MV-4-11 (cell line): ENCODE measurements at places on chromosomes 1 and 21.

GRCh38 chr1:231776757-231777062, 150.1 kb downstream of the DISC1 start:
- DNase-seq: no peak

GRCh38 chr1:78790174-78790573, 140.5 kb downstream of the IFI44 start:
- DNase-seq: no peak

- DNase-seq: no peak
Observed at GRCh38 chr21:22535630-22536029, 1537.4 kb downstream of the NCAM2 start.

GRCh38 chr1:208374391-208374941, 130.3 kb upstream of the PLXNA2 start:
- DNase-seq: no peak

- DNase-seq: peak; percentile 53
Observed at GRCh38 chr1:214446772-214447556, 104.4 kb downstream of the PTPN14 start.

DNA sequence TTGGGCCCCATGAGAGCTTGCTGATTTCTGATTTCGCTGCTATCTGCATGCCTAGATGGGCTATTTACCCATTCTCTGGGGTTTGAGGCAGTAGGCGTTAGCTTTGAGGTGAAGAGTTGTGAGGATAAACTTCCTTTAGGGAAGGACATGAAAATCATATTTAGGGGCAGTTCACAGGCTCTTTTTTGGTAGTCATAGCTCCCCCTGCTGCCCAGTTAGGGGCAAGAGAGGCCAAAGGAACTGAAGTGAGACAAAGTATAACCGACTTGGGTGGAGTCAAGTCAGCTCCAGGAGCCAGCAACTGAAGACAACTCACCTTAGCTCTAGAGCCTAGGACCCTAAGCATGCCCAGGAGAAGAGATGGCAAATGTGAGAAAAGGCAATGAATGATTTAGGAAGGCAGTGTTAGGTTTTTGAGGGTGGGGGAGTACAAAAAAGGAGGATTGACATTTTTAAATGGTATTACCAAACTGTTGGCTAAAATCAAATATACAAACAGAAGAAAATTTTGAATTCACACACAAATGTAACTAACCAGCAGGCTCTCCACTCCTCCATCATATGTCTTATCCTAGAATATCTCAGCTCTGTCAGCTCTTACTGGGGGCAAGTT, 625.2 kb downstream of the LMO4 start:
- peak; percentile 51 for DNase-seq

GRCh38 chr21:26835027-26835713, 10.0 kb downstream of the ADAMTS1 start:
- peak; percentile 7 for DNase-seq

- DNase-seq: peak; percentile 1
Observed at GRCh38 chr1:205961405-205961804, 18.1 kb upstream of the SLC26A9 start.

- no peak for DNase-seq
Observed at GRCh38 chr1:18288722-18289121, 181.1 kb downstream of the IGSF21 start.

DNA sequence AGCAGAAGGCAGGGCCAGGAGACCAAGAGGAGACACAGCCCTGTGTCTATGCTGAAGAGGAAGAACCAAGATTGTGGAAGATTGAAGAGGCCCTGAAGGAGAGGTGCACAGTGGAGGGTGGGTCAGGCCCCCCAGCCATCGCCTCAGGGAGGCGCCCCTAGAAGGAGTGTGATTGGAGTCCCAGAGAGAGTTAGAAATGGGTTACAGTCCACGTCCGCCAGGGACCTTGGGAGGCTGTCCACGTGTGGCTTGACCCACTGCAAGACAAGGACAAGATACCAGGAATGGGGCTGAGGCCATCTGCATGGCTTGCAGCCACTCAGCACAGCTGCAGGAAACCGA, 375.1 kb downstream of the NPHP4 start:
- no peak for DNase-seq

DNA sequence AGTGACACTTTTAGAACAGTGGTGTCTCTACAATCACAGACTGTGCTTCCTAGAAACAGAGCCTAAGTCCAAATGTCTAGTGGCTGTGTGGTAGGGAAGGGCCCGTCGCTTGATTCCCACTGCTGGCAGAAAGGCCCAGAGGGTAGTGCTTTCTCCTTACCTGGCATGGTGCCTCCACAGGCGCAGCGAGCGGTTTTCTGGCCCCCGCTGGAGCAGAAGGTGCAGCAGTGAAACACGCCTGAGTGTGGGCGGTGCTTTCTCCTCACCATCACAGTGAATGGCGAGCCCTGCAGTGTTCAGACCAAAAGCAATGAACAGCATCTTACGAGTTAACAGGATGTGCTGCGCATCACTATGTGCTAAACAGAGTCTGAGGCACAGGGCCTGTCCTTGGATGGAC, 8.3 kb downstream of the TRIM45 start:
- no peak for DNase-seq

DNA sequence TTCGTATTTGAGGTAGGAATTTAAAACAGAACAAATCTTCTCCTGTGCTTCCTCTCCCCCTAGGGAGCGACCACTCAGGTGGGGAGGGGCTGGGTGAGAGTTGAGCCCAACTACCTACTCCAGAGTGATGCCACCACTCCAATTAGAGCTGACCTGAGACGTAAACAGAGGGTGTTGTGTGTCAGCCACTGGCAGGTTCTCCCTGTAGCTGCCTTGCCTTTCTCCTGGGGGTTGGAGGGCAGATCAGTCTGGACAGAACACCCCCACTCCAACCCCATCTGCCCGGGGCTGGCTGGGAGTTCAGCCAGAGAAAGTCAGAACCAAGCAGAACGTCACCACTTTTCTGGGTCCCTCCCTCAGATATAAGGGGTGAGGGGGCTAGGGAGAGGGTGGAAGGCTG, 2.0 kb downstream of the HPDL start:
- no peak for DNase-seq

DNA sequence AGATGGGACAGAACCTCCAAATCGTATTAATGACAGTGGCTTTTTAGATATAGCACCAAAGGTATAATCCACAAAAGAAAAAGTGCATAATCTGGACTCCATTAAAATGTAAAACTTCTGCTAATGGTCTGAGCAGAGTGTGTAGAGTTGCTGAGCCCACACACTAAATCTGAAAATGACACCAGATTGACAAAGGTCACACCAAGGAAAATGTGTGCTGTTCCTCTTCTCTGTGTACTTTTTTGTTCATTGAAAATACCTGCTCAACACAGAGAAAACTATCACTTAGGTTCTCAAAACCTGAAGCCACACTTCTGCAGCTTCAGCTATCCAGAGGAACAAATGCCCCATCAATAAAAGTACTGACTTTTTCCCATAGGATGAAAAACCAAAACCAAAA, 146.2 kb downstream of the AK5 start:
- DNase-seq: no peak

DNA sequence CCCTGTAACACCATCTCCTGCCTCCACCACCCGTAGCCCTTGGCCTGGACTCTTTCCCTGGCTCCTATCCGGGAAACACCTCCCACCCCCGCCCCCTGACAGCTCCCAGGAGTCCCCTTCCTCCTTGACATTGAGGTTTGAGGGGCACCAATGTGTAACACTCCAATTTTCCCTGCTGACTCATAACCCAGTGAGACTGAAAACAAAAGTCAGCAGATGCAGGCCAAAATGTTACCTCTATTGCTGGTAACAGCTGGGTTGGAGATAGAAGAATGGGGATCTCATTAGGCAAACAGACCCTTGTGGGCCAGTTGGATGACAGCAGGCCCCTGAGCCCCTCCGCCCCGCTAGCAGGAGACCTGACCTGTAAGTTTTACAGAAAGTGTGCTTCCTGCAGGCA, 237.2 kb downstream of the KAZN start:
- no peak for DNase-seq

GRCh38 chr1:7703321-7704213, 67.5 kb upstream of the VAMP3 start:
- no peak for DNase-seq

- no peak for DNase-seq
Observed at GRCh38 chr1:75293270-75293669, 159.1 kb downstream of the LHX8 start.

GRCh38 chr1:199522338-199522737, 505.2 kb upstream of the NR5A2 start:
- DNase-seq: no peak

GRCh38 chr21:31213787-31214186, 130.3 kb downstream of the TIAM1 start:
- DNase-seq: no peak

DNA sequence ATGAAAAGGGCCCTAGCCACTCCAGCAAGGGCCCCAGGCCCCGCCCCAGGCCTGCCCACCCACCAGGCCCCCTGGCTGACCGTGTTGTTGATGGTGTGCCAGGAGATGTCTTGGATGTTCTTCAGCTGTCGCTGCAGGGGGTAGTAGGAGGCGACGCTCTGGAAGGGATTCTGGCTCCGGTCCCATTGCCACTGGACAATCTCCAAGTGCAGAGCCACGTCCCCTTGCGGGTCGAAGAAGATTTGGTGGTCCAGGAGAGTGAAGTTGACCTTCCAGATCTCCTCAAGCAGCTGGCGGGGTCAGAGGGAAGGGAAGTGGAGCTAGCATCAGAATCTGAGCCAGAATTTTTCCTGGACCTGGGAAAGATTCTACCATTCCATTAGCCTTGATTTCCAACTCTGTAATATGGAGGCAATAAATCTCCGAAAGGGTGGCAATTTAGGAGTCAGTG, 10.2 kb downstream of the TAS1R2 start:
- no peak for DNase-seq

DNA sequence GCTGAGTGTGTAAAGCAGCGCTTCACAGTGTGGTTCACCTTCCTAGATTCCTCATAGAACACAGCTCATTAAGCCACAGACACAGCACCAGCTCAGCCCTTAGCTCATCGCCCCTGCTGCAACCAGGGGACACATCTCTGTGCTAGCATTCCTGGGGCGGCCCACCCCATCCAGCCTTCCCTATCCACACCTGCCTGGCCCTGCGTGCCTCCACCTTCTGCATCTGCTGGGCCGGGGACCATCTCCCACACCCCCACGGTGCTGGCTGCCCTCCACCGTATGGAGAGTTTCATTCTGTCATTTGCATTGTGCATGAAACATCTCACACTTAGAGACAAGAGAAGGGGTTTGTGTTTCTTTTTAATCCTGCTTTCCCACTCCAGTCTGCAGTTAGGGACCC, 35.8 kb upstream of the PRSS38 start:
- no peak for DNase-seq

- peak; percentile 96 for DNase-seq
Observed at GRCh38 chr1:25022361-25023189, 92.5 kb upstream of the RUNX3 start.

DNA sequence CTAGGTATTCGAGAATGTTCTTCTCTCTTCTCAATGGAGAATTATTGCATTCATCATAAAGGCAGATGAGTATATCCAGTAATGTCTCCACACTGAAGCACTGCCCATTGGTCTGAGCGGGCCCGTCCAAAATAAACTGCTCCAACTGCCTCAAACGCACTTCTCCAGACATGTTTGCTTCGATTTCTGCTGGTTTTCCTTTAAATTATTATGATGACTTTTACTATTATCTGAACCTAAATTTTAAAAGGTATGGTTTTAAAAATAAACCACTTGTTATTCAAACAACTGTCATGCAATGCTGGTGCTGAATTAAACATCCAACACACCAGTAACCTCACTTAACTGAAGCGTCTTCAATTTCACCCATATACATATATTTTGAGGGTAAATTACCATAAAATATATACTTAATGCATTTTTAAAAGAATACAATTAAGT, 1.3 kb downstream of the CDC42BPA start:
- DNase-seq: no peak

- DNase-seq: no peak
Observed at GRCh38 chr1:199460933-199461332, 566.6 kb upstream of the NR5A2 start.

DNA sequence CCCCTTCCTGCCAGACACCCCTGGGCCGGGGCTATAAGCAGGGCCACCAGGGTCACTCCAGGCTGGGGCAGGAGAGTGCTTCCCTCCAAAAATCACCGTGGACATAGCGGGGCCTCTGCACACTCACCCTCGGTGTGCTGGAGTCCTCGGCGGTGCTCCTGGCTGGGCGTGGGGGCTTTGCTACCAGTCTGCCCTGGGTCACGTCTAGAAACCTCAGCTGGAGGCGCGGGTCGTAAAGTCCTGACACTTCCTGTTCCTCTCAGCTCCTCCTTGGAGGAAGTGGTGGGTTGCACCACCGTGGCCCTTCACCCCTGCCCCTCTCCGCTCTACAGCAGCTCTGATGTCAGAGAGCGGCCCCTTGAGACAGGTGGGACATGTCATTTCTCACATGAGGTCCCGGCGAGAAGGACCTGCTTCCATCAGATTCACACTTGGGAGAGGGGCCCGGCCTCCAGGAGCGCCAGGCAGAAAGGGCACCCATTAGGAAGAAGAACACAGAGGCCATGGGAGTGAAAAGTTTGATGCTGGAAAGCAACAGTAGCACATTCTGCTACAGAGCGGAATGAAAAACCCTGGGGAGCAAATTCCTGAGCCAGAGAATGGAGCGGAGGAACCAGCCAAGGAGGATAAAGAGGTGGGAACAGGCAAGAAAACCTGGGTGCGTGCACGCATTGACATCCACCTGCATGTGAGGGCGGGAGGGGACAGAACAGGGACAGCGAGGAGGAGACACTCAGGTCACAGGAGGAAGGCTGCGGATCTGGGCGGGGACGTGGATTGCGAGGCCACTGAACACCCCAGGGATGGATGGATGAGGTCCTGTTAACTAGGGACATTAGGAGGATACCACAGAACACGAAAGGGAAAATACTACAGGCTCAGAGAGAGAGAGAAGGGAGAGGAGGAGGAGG, at the start of gene ITGB2:
Gene ITGB2 (minus strand): TSS at position 206 of the 911 bp plus-strand sequence. CDS start 10,117 bp downstream, outside the sequence.
- DNase-seq: peak; percentile 88

GRCh38 chr1:98179151-98179773, 258.4 kb upstream of the DPYD start:
- no peak for DNase-seq

DNA sequence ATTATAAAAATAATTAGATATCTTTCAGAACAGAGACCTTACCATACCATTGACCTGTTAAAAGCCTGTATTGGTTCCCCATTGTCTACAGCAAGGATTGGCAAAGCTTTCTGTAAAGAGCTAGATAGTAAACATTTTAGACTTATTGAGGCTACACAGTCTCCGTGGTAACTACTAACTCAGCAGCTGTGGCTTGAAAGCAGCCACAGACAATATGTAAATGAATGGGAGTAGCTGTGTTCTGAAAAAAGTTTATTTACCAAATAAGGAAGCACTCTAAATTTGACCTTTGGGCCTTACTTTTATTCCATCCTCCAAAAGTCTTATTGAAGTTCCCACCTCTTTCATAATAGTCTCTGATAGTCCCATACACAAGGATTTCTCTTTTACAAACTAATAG, 39.7 kb downstream of the NUP210L start:
- DNase-seq: peak; percentile 50

DNA sequence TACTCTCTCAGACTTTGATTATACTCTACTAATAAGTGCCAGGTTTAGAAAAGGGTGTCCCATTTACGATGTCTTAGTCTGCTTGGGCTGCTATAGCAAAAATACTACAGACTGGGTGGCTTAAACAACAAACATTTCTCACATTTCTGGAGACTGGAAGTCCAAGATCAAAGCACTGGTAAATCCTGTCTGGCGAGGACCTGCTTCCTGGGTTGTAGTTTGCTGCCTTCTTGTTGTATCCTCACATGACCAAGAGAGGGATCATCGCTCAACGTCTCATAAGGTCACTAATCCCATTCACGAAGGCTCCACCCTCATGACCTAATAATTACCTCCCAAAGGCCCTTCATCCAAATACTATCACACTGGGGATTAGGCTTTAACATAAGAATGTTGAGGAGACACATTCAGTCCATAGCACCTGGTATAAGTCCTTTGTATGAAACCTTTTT, 12.0 kb downstream of the PRDX6 start:
- no peak for DNase-seq

- peak; percentile 60 for DNase-seq
Observed at GRCh38 chr1:112322018-112322417, 74.0 kb upstream of the CTTNBP2NL start.
